ENCODE measurements at places on chromosomes 4 and X.
A peak's percentile ranks its signal among the peaks of the same experiment; 100 is the strongest.

DNA sequence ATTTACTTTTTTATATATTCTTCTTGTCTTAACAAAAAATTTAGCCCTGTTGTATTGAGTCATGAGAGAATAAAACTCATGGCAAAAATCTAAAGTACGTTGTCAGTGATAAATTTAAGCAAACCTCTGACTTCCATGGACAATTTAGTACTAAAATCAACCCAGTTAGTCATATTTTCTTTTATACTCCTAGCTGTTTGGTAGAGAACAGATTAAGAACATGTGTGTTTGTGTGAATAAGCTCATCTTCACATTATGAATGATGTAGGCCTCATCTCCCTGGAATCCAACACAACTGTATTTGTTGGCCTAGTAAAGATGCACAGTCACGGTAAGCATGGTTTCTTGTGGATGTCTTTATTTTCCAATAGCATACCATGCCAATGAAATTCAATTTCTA is 40.8 kb upstream of the FAM47B start:
- no peak for DNase-seq

DNA sequence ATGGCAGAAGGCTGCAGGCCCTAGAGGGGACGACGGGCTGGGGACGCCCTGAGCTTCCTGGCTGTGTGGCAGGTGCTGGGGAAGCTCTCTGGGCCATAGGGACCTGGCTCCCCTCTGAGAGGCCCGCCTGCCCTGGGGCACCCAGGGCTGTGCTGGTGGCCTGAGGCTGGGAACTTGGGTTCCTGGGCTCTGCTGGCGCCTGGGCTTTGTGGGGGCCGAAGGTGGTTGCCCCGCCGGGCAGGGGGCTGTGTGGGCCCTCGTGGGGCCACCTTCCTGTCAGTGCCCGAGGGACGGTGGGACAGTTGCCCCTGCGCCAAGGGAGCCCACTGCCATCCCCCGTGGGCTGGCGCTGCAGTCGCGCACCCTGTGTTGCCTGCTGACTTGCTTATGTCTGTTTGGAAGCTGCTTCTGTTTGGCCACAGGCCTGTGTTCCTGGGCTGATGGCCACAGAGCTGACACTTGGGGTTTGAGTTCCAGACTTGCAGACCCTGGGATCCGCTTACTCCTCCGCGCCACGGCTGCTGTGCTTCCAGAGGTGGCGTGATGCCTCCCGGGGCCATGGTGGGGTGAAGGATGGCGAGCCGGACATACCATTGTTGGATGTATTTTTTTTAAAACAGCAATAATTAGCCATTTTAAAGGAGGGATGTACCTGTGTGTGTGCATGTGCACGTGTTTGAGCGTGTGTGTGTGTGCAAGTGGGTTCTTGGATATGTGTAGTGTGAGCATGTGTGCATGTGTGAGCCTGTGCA is 8.5 kb downstream of the NAT8L start:
- peak; percentile 1 for DNase-seq

DNA sequence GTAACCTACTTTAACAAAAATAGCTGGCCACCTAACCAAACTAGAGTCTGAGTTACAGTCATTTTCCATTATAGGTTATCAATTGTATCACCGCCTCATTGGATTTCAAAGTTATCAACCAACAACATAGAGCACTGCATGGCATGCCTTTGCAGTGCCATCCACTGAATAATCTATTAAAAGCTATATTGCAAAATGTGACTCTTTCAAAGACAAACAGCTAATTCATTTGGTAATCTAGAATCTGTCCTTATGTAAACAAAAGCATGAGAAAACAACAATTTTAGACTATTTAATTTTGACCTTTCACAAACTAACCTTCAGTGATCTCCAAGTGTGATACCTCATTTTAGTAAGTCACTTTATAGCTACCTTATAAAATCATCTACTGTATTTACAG is 144.2 kb upstream of the SH3RF1 start:
- DNase-seq = no peak

DNA sequence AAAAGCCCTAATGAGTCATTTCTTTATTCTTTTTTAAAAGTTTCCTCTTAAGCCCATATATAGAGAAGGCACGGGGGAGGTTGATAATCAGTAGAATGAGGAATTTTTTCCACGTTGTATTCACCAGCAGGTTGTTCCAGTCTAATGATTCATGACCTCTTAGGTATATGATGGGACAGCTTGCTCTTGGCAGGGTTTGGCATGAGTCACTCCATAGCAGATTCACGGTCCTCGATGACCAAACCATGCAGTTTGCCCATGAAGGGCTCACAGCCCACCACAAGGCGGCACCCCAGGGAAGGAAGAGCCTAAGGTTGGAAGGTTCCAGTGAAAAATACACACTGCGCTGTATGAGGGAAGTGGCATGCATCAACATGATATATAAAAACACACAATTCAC is 623.8 kb upstream of the DIPK2B start:
- peak; percentile 53 for DNase-seq

DNA sequence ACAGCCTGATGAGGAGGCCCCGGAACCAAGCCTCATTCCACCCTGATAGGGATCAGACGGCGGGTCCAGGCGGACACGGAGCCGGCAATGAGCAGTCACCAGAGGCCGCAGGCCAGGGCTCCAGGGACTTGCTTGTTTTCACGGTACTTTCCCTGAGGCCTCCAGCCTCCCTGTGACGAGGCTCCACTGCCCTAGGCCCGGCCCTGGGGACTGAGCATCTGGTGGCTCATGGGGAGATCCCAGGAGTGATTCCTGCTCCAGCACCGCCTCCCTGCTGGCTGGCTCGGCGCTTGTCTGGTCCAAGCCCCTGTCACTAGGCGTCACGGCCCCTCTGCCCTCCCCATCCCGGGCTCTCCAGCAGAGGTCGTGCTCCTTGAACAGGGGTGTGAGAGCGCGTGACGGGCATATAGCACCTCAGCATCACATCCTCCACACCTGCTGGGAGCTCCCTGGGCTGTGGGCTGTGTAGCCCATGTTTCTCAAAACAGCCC is 14.1 kb downstream of the HTRA3 start:
- no peak for DNase-seq

DNA sequence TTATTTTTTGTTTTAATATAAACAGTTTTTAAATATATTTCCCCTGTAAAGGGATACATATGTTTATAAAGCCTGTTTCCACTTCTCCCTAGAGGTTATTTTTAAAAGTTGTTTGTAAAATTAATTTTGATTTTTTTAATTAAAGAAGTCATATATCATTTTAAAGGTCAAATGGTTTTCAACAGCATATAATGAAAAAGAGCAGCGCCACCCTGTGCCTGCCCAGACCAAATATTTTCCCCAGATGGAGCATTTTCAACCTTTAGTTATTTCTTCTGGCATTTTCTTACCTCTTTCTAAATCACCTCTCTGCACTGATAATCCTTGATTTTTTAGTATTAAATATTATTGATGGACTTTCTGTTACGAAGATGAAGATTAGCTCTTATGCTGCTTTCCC is 21.0 kb downstream of the MSX1 start:
- no peak for DNase-seq

GRCh38 chr4:93461541-93461940 is 367.0 kb upstream of the ATOH1 start:
- no peak for DNase-seq

DNA sequence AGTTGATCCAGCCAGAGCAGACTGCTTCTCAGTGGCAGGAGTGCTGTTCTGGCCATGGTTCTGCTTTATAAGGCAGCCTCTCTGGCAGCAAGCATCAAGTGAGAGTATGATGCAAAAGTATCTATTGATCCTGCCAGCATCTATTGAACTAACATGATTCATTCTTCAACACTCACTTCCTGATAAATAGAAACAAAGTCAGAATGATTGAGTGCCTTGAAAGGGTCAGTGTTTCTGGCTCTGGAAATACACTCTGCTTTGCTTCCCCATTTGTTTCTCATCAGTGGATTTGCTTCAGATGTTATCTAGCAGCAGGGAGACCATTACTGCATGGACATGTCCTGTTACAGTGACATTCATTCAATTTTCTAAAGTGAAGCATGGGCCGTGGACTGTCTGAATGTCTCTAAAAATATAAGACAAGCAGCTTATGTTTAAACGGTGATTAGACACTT is 66.2 kb upstream of the FRAS1 start:
- DNase-seq = no peak

DNA sequence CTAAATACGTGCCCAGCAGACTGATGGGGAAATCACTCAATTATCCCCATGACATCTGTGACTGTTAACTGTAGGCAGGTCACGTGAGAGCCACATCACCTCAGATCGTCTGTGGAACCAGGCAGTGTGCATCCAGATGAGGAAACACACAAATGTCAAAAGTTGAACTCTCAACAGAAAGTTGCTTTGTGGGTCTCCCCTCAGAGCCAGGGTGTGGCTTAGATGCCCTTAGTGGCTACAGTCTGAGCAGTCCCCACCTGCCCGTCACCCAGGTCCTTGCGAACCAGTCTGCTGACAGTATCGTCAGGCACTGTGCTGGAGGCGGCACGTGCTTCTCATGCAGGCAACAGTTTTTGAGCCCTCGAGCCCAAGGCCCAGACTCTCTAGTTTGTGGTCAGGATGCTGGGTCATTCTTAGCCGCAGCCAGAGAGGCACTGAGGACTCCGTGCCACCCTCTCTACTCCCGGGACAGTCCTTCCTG is 10.8 kb downstream of the TMEM187 start:
- DNase-seq = no peak

GRCh38 chr4:78439328-78439727 is 112.2 kb upstream of the ANXA3 start:
- no peak for DNase-seq

DNA sequence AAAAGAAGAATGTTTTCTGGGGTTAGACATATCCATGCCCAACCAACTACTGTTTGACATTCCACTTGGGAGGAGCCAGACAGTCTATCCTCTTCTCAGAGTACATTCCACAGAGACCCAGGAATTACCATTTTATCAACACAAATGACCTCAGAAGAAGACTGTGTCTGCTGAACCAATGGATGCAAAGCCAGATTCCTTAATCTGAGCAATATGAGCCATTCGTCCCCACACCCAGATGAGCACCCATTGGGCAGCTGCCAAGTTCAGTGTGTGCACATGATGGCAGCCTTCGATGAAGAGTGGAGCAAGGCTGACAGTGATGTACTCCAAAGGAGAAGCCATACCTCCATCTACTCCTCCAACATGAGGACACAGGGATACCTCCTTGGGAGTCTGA is 111.3 kb downstream of the ZNF674 start:
- DNase-seq = no peak

DNA sequence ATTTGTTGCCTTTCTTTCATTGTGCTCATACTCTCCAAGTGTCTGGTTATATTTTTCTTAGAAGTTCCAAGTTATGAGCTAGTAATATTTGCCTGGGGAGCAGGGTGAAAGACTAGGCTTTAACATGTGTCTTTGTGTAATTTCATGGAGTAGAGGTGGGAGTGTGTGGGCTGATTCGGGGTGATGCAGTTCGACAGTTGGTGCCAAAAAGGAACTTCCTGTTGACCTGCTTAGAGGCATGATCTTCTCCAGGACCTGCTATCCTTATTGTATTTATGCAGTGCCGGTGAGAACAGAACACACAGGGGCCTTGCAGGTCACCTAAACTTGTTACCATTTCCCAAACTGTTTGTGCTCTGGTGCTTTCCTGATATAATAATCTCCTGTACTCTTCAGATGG is 21.2 kb downstream of the USP53 start:
- no peak for DNase-seq

- DNase-seq = no peak
Measured at GRCh38 chr4:176034499-176034898, 31.1 kb upstream of the WDR17 start.

DNA sequence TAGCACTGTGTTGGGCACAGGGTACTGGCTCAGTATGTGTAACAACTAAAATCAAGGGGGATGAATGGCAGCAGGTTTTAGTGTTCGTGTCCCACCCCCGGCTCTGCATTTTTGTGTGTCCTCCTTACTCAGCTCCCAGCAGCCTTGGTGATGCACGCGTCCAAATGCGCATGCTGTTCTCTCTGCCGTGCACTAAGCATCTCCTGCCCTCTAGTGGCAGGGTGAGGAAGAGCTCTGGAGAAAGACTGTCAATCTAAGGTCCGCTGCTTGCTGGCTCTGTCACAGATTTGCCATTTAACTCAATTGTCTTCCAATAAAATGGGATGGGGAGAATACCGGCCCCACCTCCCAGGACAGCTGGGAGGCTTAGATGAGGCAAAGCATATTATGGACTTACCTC is 61.4 kb downstream of the WFS1 start:
- DNase-seq = no peak

- no peak for DNase-seq
Measured at GRCh38 chr4:86582410-86582809, 11.7 kb upstream of the PTPN13 start.

DNA sequence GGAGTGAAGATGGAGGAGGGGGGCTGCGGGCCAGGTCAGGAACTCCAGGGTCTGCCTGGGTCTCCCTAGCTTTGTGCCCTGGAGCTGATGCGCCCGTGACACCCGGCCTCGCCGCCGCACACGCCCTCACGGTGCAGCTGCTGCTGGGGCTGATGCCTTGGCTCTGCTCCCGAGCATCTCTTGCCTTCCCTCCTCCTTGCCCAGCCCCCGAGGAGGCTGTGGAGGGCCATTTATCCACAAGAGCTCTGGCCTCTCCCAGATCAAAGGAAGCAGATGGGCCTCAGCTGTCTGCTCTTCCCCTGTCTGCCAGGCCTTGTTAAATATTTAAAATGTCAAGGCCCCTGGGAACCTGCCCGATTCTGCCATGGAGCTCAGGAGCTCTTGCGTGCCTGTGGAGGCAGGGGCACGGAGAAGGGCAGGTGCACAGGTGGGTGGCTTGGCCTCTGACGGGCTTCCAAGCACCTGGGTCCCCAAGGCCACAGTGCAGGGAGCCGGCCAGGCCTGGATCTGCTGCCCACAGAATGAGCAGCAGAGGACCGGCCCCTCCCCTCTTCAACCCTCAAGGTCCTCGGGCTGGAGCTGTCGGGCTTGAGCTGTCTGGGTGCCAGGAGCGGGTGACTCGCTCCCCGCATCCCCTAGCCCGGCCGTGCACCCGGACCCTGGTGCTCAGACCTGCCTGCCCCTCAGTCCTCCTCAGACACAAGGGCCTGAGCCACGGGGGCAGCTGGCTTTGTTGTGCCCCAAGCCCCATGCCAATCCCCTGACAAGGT is 20.3 kb downstream of the ATP2B3 start:
- no peak for DNase-seq

DNA sequence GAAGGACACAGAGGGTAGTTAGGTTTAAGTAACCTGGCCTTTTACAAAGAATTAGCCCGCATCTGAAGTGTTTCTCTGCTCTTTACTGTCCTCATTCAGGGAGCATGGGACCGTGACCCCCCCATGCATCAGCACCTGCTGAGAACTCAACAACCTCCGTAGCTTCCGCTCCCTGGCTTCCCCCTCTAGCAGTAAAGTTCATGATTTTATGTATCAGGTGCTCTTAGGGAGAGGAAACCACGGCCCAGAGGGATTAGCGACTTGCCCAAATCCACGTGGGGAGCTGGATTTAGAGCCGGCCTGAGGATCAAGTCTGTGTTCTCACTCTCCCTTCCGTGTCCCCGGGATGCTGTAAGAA is 284.6 kb upstream of the GATB start:
- no peak for DNase-seq

Data from activated CD8-positive, alpha-beta memory T cell treated with anti-CD3 and anti-CD28 coated beads, Interleukin-2, amount 50 U/mL, for 4 hours (primary cell).